ENCODE measurements at places on chromosomes 5 and 9. TPM values are rescaled to one million over a fixed set of nuclear protein-coding genes. Genes with fewer than 3 reads are reported as not detected.

- H3K4me3 ChIP-seq, result no peak overlapping the region
- H3K27ac ChIP-seq, result peak overlapping the region; percentile 72
- no peaks in the 10 kb centered on the region for H3K27me3 ChIP-seq
- no peaks in the 10 kb centered on the region for H3K36me3 ChIP-seq
Observed at GRCh38 chr5:76805821-76806505, 12.9 kb upstream of the F2RL1 start.

- H3K36me3 ChIP-seq, result no peaks in the 10 kb centered on the region
- H3K4me1 ChIP-seq, result no peaks in the 10 kb centered on the region
- no peaks in the 10 kb centered on the region for H3K27me3 ChIP-seq
- no peak for DNase-seq
Observed at GRCh38 chr9:5264219-5264595, 33.0 kb downstream of the INSL4 start.

Gene CD74
- 582 TPM for total RNA-seq

- H3K4me1 ChIP-seq, result no peaks in the 10 kb centered on the region
- DNase-seq, result no peak
- no peaks in the 10 kb centered on the region for H3K27me3 ChIP-seq
- no peaks in the 10 kb centered on the region for H3K36me3 ChIP-seq
Observed at GRCh38 chr5:2093859-2094615, 211.3 kb upstream of the IRX4 start.

GRCh38 chr9:104028827-104029226 lies 65.3 kb upstream of the SMC2 start:
- H3K4me1 ChIP-seq, result no peaks in the 10 kb centered on the region
- DNase-seq, result no peak
- H3K27ac ChIP-seq, result no peak overlapping the region
- no peaks in the 10 kb centered on the region for H3K36me3 ChIP-seq
- H3K27me3 ChIP-seq, result peaks cover 4% of the 10 kb centered on the region

DNA sequence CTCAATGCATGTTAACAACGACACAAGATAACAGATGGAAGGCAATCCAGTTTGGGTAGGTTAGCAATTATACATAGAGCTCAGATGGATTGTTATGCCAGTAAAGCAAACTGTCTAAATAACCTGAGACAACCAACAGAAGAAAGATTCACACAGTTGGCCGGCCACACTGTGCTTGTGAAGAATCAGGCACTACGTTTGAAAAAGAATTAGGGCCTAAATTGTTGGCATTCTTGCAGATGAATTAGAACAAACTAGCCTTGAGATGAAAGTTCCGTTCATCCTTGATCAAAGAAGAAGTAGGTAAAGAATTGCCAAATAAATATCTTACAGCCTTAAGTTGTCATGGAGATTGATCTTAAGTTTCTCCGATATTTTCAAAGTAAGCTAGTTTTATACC lies 210.6 kb downstream of the CDH18 start:
- no peak for DNase-seq
- H3K4me1 ChIP-seq, result no peaks in the 10 kb centered on the region
- no peaks in the 10 kb centered on the region for H3K36me3 ChIP-seq
- H3K4me3 ChIP-seq, result no peak overlapping the region
- no peaks in the 10 kb centered on the region for H3K27me3 ChIP-seq
- H3K27ac ChIP-seq, result no peak overlapping the region

- H3K36me3 ChIP-seq, result no peaks in the 10 kb centered on the region
- no peak overlapping the region for H3K4me3 ChIP-seq
- H3K27ac ChIP-seq, result no peak overlapping the region
- DNase-seq, result no peak
Observed at GRCh38 chr5:8058616-8059190, 189.8 kb downstream of the MTRR start.

DNA sequence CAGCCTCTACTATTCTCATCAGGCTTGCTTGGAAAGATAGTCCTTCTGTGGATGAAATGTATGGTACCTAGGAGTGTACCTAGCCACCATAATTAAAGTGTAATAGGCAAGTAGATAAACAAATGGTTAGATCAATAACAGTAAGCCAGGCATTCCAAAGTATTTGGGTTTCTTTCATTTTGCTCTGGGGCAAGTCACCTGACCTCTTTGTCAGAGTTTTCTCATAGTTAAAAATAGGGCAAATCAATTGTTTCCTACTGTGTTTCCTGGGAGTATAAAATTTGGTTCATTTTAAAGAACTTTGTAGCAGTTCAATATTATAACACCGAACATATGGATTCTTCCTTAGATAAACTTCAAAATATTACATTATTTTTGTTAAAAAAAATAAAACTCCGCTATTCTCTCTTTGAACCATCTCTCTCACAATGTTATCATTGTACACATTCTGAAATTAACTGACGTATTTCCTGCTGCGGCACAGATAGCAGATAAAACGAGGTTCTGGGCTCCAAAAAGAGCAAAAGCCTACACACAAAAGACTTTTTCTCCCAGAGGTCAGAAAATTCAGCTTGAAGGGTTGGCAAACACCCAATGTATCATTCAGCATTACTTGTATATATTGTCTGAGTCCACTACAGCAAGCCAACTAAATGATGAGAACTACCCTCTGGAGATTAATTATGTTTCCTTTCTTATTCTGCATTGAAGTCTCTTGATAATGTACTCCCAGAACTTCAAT lies 267.9 kb downstream of the COX7C start:
- no peak overlapping the region for H3K27ac ChIP-seq
- DNase-seq, result no peak
- H3K36me3 ChIP-seq, result no peaks in the 10 kb centered on the region
- no peaks in the 10 kb centered on the region for H3K27me3 ChIP-seq

DNA sequence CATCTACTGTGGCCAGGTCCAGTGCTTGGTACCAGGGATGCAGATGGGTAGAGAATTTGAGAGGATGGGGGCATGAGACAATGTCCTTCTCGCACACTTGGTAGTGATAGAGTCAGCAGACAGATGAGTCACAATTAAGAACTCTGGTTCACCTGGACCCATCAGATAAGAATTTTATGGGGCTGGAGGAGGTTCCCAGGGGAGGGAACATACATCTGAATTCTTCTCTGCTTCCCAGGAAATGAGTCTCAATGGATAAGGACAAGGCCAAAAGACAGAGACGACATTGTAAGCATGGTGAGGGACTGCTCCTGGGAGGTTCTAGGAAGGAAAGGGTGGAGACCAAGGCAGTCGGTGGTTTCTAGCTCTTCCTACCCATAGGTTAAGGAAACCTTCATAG lies 5.3 kb downstream of the SLC4A9 start:
- H3K27ac ChIP-seq, result no peak overlapping the region
- no peak overlapping the region for H3K4me3 ChIP-seq
- H3K27me3 ChIP-seq, result no peaks in the 10 kb centered on the region

Gene CYSRT1
- total RNA-seq, result 0.68 TPM

Gene KIF27
- 5.0 TPM for total RNA-seq

Gene IFNA1
- total RNA-seq, result not detected

Gene TSSK1B
- total RNA-seq, result not detected

DNA sequence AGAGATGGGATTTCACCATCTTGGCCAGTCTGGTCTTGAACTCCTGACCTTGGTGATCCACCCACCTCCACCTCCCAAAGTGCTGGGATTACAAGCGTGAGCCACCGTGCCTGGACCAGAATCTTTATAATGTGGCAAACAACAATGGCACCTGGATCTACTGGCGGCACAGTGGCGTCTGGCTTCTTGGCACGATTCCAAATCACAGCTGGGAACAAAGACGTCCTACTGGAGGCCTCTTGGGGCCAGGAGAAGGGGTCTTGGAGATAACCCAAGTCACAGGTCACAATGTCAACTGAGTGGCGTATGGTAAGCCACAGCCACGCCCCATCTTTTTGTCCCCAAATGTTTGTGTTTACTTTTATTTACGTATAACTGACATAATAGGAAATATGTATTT lies 77.8 kb upstream of the RAPGEF1 start:
- DNase-seq, result no peak
- peaks cover 5% of the 10 kb centered on the region for H3K27me3 ChIP-seq
- H3K4me3 ChIP-seq, result no peak overlapping the region

GRCh38 chr9:91034976-91035824 lies 233.6 kb downstream of the SYK start:
- no peak for DNase-seq
- H3K4me3 ChIP-seq, result no peak overlapping the region
- no peaks in the 10 kb centered on the region for H3K36me3 ChIP-seq
- no peaks in the 10 kb centered on the region for H3K27me3 ChIP-seq
- no peak overlapping the region for H3K27ac ChIP-seq

Gene CXCL14
- total RNA-seq, result 1.6 TPM

GRCh38 chr5:143977891-143978461 lies 166.0 kb downstream of the HMHB1 start:
- H3K27me3 ChIP-seq, result no peaks in the 10 kb centered on the region
- no peak for DNase-seq
- no peaks in the 10 kb centered on the region for H3K4me1 ChIP-seq
- H3K36me3 ChIP-seq, result no peaks in the 10 kb centered on the region

GRCh38 chr5:54558362-54558761 lies 40.8 kb downstream of the SNX18 start:
- no peaks in the 10 kb centered on the region for H3K36me3 ChIP-seq
- no peak overlapping the region for H3K4me3 ChIP-seq
- no peak overlapping the region for H3K27ac ChIP-seq
- no peaks in the 10 kb centered on the region for H3K4me1 ChIP-seq

DNA sequence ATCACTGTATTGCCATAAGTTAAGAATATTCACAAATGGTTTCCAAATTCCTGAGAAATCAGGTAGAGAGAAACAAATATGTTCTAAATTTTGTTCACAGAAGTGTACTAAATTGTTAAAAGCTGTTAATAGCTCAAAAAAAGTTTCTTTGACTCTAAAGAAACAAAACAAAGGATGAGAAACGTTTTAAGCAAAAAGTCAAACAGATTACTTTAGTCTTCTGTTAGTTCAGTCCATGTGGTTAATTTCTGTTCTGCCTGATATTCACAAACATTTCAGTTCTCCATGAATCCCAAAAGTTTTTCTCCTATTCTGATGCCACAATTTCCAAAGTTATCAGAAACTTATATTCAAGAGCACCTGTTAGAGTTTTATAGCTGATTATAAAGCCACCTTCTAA lies 7.7 kb upstream of the FANCC start:
- no peaks in the 10 kb centered on the region for H3K36me3 ChIP-seq
- no peaks in the 10 kb centered on the region for H3K4me1 ChIP-seq
- H3K27me3 ChIP-seq, result no peaks in the 10 kb centered on the region
- no peak overlapping the region for H3K4me3 ChIP-seq
- H3K27ac ChIP-seq, result no peak overlapping the region
- DNase-seq, result no peak

Gene FCN2
- 39.0 TPM for total RNA-seq

DNA sequence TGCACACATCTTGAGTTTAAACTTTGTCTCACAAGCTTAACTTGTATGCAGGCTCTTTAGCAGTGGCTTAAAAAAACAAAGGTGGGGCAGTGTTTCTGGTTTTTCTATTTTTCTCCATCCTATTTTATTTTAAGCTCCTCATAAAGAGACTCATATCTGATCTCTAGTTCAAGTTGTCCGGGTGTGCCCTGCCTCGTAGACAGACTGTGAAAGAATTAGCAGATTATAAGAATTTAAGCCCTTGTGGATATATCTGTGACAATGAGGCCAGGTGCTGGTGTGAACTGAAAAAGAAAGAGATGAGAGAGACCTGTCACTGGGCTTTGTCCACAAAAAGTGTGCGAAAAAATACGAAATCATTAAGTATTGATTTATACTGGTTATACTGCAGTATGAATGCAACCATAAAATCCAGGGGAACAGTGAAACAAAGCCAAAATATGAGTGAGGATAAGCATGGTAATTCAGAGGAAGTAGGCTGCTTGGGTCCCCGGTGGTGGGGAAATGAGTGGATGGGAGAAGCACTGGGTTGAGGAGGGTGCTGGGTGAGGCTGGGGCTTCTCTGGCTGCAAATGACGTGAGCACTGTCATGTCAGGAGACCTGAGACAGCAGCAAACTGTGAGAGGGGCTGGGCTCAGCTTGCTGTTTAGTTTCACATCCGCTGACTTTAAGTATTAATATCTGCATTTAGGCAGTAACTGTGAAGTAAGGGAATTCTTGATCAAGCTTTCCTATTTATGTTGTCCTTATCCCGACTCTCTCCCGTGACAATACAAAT lies 179.7 kb upstream of the ANKRD55 start:
- H3K4me3 ChIP-seq, result no peak overlapping the region
- H3K36me3 ChIP-seq, result no peaks in the 10 kb centered on the region
- peak overlapping the region; percentile 30 for H3K27ac ChIP-seq
- H3K4me1 ChIP-seq, result peaks cover 15% of the 10 kb centered on the region
- peak; percentile 71 for DNase-seq
- H3K27me3 ChIP-seq, result no peaks in the 10 kb centered on the region

DNA sequence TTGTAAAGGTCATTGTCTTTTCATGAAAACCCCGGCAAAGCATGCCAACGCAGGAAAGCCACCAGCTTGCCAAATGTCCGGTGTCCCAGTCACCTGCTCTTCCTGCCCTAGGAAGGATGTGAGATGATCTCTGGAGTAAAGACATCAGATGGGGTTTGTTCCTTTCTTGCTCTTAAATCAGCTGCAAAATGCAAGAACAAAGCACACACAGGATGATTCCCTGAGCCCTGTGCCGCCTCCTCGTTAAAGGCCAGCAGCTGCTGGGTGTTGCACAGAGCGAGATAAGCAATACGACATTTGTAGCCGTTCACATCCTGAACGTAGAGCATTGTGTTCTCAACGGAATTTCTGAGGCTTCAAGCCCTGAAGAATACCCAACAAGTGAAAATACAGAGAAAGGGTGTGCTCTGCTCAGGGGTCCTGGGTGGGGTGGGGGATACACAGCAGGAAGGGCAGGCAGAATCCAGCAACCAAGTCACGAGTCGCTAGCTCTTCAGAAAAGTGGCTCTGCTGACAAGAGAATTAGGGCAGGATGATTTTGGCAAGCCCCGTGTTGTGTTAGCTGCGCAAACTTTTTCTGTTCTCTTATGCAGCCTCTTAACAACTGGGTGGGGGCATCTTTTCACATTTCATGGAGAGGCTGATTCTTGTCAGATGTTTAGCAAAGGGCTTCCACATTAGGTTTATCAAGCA lies 229.2 kb upstream of the MAP3K1 start:
- H3K27me3 ChIP-seq, result no peaks in the 10 kb centered on the region
- no peaks in the 10 kb centered on the region for H3K36me3 ChIP-seq
- peaks cover 7% of the 10 kb centered on the region for H3K4me1 ChIP-seq

DNA sequence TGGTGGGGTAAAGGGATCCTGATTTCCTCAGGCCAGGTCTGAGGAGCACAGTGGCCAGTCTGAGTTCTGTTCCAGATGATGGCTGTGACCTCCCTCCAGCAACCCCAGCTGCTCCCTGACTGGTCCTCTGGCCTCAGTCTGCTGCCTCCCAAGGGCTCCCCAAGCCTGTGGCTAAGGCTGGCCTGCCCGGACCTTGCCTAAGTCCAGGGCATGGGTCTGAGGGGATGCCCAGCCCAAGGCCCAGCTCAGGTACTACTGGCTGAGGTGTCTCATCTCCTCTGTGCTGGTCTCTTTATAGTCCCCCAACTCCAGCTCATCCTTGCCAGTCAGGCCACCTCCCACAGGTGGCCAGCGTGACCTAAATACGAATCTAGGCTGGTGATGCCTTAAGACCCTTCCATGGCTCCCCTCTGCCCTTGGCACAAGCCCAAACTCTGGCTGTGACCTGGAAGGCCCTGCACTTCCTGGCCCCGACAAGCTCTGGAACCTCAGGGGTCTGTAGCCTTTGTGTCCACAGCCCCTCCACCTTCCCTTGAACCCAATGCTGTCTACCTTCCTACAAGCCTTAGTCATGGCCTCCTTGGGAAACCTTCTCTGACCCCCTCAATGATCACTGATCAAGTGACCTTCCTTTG lies 9.8 kb downstream of the KIF12 start:
- DNase-seq, result no peak
- H3K36me3 ChIP-seq, result no peaks in the 10 kb centered on the region
- no peak overlapping the region for H3K4me3 ChIP-seq
- no peaks in the 10 kb centered on the region for H3K4me1 ChIP-seq
- no peak overlapping the region for H3K27ac ChIP-seq
- H3K27me3 ChIP-seq, result no peaks in the 10 kb centered on the region

GRCh38 chr5:136066661-136067271 lies 38.0 kb downstream of the TGFBI start:
- no peak overlapping the region for H3K4me3 ChIP-seq
- no peaks in the 10 kb centered on the region for H3K36me3 ChIP-seq
- DNase-seq, result no peak
- no peaks in the 10 kb centered on the region for H3K27me3 ChIP-seq
- no peaks in the 10 kb centered on the region for H3K4me1 ChIP-seq
- H3K27ac ChIP-seq, result no peak overlapping the region
